ENCODE measurements at places on chromosomes 6 and 20. TPM values are rescaled to one million over a fixed set of nuclear protein-coding genes. Genes with fewer than 3 reads are reported as not detected.

RFX6 gene
- not detected for total RNA-seq

DNA sequence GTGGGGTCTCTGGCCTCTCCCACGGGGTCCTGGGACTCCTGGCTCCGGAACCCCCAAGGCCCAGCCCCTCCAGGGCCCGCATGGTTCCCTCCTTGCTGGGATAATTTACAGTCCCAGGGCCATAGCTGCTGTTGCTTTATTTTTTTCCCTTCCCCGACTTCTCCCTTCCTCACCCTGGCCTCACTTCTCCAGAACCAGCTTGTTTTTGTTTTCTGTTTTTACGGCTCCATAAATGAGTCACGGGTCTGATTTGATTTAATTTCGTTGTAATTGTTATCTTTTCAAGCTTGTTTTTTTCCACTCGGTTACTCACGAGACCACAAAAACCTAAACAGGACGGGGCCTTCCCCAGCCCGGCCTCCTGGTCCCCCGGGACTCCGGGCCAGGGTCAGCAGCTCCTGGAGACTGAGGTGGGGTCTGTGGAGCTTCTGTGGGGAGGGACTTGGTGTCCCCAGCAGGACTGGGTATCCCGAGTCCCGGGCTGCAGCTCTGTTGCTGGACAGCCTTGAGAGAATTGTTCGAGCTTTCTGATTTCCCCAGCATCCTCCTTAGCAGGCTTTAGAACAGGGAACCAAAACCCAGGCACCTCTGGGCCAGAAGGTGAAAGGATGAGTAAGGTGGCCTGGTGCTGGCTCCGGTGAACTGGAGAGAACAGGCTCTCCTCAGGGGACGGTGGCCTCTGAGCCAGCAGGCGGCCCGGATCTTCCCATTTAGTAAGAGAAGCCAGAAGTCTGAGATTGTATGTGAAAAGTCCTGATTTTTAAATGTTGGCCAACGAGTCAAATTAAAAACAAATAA is 94.9 kb downstream of the CEBPB start:
- peak; percentile 86 for DNase-seq

- DNase-seq: no peak
Observed at GRCh38 chr6:44661221-44662008, 273.9 kb downstream of the CDC5L start.

- DNase-seq: no peak
Observed at GRCh38 chr6:126170978-126171382, 168.9 kb upstream of the CENPW start.

DNA sequence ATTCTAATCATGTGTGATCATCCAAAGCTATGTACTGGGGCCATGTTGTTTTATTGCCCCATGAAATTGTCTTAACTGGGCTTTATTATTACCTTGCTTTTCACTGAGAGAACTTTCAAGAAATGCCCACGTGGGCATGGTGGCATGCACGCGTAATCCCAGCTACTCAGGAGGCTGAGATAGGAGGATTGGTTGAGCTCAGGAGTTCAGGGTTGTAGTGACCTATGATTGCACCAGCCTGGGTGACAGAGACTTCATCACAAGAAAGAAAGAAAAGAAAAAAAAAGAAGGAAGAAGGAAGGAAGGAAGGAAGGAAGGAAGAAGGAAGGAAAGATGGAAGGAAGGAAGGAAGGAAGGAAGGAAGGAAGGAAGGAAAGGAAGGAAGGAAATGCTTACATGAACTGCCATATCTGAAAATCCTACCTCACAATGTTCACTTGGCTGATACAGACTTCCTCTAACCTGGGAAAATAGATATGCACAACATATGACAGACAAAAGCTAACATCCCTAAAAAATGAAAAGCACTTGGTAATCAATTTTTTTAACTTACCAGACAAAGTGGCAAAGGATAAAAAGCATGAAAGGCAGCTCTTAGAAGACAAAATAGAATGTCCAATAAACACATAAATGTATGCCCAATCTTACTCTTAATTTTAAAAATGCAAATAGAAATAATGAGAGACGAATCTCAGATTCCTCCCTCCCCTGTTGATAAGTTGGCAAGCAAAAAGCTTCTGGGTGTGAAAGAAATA is 25.5 kb upstream of the TMEM244 start:
- DNase-seq: no peak

Measured in sigmoid colon (tissue), 7 donors.